ENCODE measurements at places on chromosomes 16 and 17.

DNA sequence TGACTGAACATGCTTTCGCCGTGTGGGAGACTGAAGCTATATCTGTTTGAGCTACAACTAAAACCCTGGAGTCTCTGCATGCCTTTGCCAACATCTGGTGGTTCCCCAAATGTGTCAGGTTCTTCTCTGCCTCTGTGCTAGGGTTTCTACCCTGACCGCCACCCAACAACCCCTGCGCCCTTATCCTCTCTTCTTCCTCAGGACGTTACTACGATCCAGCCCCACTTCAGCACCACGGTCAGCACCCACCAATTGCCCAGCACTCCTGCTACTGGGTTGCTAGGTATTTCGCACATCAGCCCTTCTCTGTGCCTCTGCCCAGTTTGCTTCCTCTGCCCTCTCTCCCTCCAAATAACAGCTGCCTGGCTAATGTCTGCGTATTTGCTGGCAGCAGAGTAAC is 106.3 kb upstream of the HSBP1 start:
- DNase-seq: peak; percentile 58

DNA sequence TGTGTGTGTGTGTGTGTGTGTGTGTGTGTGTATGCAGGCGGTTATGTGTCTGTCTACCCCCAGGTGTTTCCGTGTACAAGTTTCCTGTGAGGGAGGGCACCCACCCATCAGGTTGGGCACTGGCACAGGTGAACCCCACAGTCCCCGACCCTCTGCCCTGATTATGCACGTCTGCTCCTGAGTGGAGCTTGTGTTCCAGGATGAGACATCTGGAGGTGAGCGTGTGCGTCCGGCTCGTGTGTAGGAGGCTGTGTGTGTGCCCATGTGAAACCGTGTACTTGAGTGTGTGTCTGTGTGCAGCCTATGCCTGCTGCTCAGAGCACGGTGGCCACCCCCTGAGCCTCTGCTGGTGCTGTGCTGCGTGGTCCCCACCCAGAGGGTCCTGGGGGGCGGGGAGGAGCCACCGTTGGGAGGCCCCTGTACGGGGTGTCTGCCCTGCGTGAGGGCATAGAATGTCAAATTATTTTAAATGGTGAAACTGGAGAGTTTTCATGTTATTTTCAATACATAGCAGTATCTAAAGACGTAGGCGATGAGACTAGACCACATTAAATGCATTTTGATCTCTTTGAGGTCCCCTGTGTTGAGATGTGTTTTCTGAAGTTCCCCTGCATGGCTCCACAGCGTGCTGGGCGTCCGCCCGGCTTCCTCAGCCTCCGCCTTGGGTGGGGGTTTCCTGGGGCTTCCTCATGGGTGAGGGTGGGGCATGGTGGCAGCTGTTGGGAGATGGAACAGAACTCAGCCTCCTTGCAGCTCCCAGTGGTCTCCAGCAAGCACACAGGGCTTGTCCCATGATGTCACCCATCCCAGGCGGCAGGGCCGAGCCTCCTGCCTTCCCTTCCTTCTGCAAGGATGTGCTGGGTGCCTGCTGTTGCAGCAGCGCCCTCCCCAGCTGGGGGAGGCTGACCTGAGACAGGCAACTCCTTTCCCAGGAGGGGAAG is 43.4 kb downstream of the KCNJ12 start:
- no peak for DNase-seq

DNA sequence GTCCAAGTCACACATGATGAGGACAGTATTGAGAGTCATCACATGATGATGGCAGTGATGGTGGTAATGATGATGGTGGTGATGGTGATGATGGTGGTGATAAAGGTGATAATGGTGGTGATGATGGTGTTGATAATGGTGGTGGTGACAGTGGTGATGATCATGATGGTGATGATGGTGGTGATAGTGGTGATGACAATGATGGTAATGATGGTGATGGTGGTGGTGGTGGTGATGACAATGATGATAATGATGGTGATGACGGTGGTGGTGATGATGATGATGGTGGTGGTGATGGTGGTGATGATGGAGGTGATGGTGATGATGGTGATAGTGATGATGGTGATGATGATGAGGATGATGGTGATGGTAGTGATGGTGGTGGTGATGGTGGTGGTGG is 190.2 kb upstream of the ZNF469 start:
- no peak for DNase-seq

- DNase-seq: no peak
Measured at GRCh38 chr17:29283496-29283895, 10.5 kb downstream of the NUFIP2 start.

- DNase-seq: no peak
Measured at GRCh38 chr16:48300391-48300856, 53.1 kb upstream of the ABCC11 start.

DNA sequence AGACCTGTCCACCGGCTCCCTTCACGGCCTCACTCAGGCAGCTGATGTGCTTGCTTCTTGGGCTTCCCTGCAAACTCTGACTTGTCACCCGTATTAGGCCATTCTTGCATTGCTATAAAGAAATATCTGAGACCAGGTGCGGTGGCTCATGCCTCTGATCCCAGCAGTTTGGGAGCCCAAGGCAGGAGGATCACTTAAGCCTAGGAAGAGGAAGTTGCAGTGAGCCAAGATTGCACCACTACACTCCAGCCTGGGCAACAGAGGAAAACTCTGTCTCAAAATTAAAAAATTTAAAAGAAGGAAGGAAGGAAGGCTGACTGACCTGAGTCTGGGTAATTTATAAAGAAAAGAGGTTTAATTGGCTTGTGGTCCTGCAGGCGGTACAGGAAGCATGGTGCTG is 17.0 kb downstream of the SOST start:
- no peak for DNase-seq

DNA sequence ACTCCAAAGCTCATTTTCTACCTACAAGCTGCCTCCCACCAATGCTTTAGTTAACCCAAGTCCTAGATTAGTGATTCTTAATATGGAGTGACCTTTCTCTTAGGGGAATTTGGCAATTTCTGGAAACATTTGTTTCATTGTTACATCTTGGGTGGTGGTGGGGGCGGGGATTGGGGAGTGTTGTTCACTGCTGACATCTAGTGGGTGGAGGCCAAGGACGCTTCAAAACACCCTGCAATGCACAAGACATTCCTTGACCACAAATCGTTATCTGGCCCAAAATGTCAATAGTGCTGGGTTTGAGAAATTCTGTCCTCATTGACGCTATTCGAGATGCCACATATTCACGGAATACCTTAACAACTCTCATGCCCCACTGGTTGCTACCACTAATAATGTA is 282.9 kb downstream of the RBFOX1 start:
- DNase-seq: no peak

DNA sequence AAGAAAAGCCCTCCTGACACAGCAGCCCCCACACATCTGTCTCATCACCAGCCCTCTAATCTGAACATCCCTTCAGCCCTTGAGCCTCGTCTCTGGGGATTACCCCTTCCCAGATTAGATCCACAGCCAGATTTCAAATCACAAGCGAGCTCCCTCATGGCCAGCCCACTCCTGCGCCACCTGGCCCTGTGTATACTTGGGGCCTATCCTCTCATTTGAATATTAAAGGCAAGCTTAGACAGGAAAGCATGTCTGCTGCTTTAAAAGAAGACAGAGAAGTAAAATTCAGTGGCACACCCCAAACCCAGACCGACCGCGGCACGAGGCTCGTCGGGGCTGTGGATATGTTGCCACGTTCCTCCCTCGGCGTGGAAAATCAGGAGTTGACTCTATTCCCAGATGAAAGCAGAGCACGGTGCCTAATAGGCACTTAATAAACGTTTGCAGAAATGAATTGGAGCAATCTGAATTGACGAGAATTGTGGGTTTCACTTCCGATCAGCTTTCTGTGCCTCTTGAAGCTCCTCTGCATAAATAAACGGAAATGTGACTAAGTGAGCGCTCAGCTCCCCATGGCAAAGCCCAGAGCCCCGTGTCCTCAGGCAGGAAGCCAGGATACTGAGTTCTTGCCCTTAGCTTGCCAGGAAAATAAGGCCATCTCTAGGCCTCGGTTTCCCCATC is 108.0 kb downstream of the CCDC182 start:
- DNase-seq: no peak

DNA sequence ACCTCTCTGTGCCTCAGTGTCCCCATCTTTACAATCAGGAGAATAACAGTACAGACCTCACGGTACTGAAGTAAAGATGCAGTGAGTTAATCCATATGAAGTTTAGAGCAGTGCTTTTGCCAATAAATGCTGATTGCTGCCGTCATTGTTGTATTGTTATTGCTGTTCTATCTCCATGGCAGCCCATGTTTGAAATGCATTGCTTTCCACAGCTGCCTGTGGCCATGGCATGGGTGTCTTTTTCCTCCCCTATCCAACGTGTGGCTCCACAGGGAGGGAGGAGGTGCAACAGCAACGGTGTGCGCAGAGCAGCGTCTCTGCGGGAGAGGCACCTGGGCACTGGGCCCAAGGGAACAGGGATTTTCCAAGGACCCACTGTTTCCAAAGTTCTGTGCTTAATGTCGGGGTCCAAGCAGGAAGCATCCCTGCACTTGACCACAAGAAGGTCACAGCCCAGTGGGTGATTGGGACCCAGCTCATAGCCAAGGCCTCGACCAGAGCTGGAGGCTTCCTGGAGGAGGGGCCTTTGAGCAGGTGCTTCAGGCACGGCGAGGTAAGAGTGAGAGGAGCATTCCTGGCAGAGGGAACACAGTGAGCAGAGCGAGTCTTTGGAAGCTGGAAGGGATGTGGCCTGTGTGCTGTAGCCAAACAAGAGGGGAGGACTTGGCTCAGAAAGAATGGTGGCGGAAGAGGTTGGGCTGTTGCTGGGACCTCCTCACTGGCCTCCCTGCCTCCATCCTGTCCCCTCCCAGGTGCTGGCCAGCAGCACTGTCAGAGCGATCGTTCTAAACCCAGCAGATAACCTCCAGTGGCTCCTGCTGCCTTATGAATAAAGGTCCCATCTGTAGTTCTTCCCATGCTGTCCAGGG is 3.9 kb downstream of the RAI1 start:
- peak; percentile 83 for DNase-seq

DNA sequence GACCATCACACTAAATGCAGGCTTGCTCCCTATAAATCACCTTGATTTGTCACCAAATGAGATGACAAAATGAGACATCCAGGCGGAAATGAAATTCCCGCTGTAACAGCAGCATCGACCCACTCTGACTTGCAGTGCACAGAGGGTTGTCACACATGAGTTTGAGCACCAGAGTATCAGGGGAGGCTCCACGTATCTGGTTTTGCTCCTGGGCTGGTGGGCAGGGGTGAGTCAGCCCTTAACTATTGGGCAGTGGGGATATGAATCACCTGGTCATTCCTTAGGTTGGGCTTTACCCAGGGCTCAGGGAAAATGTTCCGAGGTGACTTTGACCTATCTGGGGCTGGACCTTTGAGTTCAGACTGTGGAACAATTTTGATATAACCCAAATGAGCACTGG is 245.2 kb upstream of the CCL2 start:
- peak; percentile 59 for DNase-seq

GRCh38 chr17:35373534-35373983 is at the start of gene SLFN11:
Gene SLFN11 (minus strand): TSS chr17:35373621. CDS start chr17:35363807, 9,814 bp downstream.
- peak; percentile 23 for DNase-seq

- DNase-seq: no peak
Measured at GRCh38 chr17:58702045-58702476, 9.7 kb downstream of the RAD51C start.

DNA sequence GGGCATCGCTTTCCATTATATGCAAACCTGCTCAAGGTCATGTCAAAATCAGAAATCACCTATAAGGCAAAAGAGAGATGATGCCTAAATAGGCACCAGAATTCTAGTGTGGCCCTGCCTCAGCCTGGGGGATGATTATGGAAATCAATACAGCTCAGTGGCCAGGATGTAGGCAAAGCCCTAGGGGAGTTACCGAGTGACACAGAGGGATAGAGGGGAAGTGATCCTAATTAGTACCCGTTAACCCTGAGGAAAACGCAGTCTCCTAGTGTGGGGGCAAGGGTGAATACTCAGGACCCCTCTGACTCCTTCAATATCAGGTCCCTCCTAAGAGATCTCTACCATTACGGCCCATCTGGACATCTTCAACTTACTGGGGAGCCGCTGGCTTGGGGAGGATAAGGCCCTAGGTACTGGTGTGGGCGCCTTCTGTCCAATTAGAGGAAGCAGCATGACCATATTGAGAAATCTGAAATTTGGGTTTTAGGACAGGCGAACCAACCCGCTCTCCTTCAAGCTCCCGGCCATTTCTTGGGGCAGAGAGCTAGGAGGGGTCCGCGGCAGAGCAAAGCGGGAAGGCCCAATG is 725 bp downstream of the NT5C3B start:
- no peak for DNase-seq

DNA sequence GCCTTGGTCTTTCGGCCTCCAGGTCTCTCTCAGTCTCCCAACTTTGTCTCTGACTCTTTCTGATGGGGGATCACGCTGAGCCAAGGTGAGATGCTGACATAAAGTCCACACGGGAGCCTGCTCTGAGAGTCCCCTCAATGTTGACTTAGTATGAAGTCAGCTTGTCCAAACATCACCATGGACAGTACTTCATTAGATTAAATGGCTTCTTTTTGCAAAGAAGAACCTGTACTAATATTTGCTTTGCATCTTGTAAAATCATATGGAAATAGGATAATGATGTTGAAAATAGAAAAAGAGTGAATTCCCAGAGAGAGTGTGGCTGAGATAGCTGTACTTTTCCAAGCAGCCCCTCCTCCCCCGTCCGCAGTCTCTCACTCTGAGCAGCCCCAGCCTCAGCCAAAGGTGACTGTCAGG is 56.7 kb upstream of the SIAH1 start:
- DNase-seq: no peak

DNA sequence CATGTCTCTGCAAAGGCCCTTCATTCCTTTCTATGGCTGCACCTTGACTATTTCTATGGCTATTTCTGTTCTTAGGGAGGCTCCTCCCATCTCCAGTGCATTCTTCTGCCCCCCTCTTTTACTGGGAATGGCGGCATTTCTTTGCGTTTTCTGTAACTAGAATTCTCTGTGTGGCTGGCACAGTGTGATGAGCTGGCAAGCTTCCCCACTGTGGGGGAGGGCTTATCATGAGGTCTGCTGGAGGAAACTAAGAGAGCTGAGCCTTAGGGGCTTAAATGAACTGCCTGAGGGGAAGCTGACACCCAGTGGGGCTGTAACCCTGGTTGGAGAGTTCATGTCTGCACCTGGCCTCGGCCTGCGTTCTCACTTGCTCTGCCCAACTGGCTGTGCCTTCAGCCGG is 1.5 kb upstream of the CARD14 start:
- DNase-seq: no peak

- no peak for DNase-seq
Measured at GRCh38 chr17:58333736-58334207, 5.2 kb upstream of the TSPOAP1 start.

GRCh38 chr17:27667656-27668487 is 36.9 kb downstream of the LGALS9 start:
- DNase-seq: no peak

DNA sequence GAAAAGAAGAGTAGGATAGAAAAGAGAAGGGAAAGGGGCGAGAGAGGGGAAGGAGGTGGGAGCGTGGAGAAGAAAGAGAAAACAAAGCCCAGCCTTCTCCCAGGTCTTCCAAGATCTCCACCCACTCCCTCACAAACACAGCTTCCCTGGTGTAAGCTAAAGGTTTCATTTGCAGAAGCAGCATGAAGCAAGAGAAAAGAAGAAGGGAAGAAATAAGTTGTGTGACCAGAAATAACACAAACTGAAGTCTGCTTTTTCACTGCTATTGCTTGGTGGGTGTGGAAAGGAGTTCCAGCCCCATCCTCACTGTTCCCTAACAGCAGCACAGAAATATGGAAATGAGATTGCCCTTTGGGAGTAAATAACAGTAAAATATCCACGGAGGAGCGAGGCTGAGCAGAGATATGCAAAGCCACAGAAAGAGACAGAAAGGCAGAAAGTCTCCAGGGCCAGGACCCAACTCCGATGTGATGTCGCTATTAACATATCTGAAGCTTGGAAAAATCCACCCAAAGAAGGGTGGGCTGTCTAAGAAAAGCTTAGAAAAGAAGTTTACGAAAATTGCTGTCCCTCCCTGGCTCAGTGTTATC is 10.3 kb upstream of the GAS7 start:
- no peak for DNase-seq

All from kidney tubule cell (primary cell).